ENCODE measurements at places on chromosomes 5 and 9.

DNA sequence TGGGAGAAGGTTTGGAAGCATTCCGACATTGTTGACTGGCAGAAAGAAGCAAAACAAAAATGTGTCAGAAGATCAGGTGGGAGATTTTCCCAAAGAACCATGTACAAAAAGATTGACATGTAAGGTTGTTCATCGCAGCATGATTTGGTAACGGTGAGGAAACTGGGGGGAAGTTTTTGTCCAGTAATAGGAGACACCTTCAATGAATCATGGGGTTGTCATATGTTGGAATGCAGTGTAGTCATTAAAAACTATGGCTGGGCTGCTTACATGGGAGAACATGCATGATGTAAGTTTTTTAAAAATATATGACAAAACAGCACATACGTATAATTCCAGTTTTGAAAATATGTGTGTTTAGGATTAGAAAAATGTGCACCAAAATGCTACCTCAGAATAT lies 50.5 kb downstream of the HSD17B3 start:
- no peak for DNase-seq

GRCh38 chr5:28408186-28408585 lies 1369.8 kb upstream of the CDH9 start:
- DNase-seq = no peak

GRCh38 chr9:27340285-27340674 lies 43.3 kb upstream of the EQTN start:
- no peak for DNase-seq

GRCh38 chr5:129243039-129243438 lies 148.5 kb downstream of the ISOC1 start:
- DNase-seq = no peak
